ENCODE measurements at places on chromosomes 2 and 18.

DNA sequence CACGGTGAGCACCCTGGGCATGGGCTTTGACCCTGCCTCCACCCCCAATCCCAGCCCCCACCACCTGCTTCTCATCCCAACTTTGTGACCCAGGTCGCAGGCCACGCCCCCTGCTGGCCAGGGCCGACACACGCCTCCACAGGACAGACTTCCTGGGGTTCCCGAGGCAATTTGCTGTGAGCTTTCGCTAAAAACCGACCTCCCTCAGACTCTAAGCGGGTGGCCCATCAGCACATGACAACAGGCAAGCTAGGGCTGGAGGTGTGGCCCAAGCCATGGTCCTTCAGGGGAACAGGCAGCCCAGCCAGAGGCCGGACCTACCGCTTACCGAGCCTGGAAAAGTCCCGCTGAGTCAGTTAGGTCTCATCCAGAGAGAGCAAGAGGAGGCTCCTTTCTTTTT, 31.9 kb downstream of the C1QL2 start:
- no peak for DNase-seq

DNA sequence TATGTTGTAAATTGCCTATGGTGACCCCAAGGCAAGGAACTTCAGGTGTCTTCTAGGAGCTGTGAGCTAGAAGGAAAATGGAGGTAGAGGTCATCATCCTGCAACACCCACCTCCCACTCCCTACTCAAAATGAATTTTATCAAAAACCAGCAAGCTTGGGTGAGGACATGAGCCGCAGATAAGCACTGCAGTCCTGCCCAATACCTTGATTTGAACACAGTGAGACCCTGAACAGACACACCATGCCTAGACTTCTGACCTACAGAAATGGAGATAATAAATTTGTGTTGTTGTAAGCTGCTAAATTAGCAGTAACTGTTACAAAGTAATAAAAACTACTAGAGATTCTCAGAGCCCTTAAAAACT, 13.4 kb downstream of the MEX3C start:
- no peak for DNase-seq

- DNase-seq, result no peak
These were observed 470.6 kb upstream of the HS6ST1 start for GRCh38 chr2:128789221-128789620.

GRCh38 chr2:125471963-125472362, 1184.0 kb upstream of the GYPC start:
- no peak for DNase-seq

DNA sequence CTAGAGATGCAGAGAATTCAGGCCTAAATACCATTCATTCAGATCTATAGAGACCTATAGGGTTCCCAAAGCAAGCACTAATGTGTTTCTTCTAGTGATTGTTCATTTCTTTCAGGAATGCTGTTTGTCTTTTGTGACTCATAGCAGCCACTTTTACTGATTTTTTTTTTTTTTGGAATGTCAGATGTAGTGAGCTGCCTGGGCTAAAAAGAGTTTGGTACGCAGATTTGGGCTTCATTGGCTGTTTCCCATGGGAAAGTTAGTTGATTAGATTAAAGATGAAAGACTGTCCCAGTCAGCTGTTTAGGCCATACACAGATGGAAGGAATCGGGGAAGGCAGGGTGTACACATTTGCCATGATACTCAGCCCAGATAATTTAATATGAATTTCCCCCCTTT, 87.6 kb downstream of the CDC42EP3 start:
- DNase-seq, result no peak

- DNase-seq, result no peak
These were observed 307.5 kb downstream of the TCF4 start for GRCh38 chr18:55280503-55280902.

- DNase-seq, result no peak
These were observed 29.6 kb upstream of the ALPP start for GRCh38 chr2:232348936-232349335.

- no peak for DNase-seq
These were observed 18.2 kb upstream of the PCBP1 start for GRCh38 chr2:70069049-70069448.

DNA sequence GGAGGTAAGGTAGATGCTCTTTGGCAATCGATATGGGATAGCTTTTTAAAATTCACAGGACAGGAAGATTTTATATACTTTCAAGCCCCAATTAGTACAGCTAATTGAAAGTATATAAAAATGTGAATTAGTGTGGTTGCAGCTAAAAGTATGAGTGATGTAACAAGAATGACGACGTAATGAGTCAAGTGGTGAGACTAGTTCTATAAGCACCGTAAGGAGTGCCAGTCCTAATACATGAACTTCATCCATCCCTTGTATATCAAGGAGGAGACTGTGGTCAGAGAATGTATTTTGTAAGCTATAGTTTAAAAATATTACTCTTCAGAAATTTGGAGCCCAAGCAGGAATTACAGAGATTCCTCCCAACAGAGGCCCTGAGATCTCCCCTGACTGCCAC, 25.8 kb downstream of the DNAJC27 start:
- no peak for DNase-seq

DNA sequence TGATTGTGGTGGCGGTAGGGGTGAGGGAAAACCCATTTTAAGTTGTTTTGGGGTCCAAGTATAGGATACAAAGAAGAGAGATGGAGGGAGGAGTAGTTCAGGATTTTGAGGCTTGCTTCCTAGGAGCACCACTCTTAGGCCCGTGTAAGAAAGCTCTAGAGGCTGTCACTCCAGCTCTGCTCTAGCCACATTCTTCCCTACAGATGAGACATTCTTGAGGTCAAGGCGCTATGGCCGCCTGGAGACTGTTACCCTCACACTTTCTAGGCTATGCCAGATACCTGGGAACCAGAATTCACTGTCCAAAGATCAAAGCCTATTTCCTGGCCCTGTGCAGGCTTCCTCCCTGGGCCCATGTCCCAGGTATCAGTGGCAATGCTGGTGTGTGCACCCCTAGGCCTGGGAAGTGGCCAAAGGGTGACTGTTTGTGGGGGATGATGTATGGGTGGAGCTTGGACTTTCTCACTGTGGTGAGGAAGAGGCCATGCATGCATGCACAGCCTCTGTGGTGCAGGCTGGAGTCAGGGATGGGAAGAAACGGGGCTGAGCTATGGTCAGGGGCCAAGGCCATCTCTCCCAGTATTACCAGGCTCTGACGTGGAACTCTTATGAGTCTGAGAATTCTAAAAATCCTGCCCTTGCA, 7.0 kb upstream of the TTL start:
- no peak for DNase-seq

DNA sequence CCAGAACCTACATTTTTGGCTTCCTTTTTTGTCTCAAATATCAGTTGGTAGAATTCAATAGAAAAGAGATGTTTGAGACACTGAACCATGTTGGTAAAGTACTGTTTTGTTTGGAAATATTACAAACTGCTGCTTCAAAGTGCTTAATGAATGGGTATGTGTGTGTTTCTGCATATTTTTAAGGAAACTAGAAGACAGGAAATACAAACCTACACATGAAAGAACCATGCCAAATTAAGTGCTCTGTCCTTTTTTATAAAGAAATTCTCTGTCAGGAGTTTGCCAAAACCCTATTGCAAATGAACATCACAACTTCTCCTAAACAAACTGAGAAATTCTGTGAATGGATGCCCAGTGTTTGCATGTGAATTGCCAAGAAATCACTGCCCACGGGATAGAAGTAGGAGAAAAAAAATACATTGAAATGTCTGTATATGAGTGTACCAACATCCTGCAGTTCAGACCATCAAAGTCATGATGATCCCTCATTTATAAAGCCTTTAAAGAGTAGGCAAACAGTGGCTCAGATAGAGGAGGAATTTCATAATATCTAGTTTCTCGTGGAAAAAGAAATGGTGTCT, 69.6 kb upstream of the RND3 start:
- DNase-seq, result no peak

GRCh38 chr2:179233626-179234430, 30.8 kb downstream of the SESTD1 start:
- no peak for DNase-seq

- no peak for DNase-seq
These were observed 76.9 kb downstream of the CRIM1 start for GRCh38 chr2:36432479-36432878.

- DNase-seq, result no peak
These were observed 756.8 kb upstream of the KLHL29 start for GRCh38 chr2:22628221-22628620.

- no peak for DNase-seq
These were observed 4.6 kb downstream of the PTGR3 start for GRCh38 chr18:75204269-75204731.

DNA sequence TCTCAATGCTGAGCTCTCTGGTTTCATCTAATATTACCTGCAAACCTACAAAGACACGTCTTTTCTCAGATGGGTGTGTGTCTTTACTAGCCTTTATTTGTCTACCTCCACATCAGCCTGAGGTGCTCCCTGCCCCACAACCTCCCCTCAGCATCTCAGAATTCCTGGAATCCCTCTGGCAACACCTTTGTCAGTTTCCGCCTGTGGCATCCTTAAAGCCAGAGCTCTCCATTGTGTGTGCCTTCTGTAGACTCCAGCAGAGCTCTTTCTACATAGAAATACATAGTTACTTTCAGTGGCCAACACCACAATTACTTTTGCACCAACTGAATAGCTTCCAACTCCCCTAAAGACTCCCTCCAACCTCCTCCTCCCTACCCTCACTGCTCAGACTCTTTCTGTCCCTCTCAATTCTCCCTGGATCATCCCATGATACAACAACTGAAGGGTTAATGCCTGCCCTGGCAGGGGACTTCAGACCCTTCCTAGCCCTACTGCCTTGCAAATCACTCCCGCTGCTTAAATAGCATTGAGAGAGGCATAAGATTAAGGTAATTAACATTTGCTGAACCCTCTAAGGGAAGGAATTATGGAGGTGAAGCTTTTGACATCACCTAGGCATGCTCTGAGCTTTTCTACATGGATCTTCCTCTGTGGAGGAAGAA, 39.6 kb upstream of the RMDN2 start:
- no peak for DNase-seq

- no peak for DNase-seq
These were observed 6.3 kb downstream of the C2orf81 start for GRCh38 chr2:74414881-74415761.

DNA sequence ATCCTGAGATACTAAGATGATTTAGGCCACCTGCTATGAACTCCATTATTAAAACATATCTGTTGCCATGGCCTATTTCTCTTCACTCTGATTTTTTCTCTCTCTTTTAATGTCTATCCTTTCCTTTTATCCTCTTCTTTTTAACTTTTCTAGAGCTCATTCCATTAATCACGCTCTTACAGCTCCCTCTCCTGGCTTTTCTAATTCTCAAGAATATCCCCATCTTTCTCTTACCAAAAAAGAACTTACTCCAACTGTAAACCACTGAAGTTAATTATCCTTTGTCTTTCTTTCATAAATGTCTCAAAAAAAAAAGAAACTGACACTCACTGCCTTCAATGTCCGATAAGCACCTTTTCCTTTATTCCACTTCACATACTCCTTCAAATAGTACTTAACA, 7.9 kb downstream of the PPP3R1 start:
- no peak for DNase-seq

- DNase-seq, result no peak
These were observed 104.7 kb upstream of the CD302 start for GRCh38 chr2:159902722-159903121.

DNA sequence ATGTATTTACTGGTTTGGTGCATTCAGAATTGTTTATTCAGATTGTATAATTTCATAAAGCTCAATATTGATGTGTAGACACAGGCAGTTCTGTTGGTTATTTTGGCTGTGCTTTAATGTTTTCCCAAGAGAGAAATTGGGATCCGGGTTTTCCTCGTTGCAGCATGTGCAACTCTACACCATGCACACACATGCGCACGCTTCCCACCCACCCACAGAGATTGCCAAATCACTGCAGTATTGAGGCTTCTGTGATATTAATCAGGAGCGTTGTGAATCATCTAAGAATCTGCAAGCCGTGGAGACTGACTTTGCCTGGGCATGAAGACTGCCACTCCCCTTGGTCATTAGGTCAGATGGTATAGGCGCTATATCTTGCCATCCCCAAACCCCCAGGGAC, 571.5 kb downstream of the SLC4A3 start:
- no peak for DNase-seq

- no peak for DNase-seq
These were observed 125.7 kb downstream of the MAP2 start for GRCh38 chr2:209549589-209549988.

DNA sequence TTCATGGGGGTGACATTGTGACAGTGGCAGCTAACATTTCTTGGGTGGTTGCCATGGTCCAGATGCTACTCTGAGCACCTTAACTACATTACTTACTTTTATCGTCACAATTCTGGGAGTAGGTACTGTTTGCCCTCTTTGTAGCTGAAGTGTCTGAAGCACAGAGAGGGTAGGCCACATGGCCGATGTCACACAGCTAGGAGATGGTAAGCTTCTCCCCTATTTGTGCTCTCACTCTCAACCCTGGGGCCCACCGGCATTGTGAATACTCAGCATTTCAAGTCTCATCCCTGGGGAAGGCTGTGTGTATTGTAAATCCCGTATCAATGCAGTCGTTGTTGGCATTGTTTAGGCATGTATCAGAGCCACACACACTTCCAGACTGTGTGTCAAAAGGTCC, 136.6 kb downstream of the ACOXL start:
- DNase-seq, result no peak

- DNase-seq, result no peak
These were observed 174.8 kb downstream of the TWIST2 start for GRCh38 chr2:239022437-239023260.

DNA sequence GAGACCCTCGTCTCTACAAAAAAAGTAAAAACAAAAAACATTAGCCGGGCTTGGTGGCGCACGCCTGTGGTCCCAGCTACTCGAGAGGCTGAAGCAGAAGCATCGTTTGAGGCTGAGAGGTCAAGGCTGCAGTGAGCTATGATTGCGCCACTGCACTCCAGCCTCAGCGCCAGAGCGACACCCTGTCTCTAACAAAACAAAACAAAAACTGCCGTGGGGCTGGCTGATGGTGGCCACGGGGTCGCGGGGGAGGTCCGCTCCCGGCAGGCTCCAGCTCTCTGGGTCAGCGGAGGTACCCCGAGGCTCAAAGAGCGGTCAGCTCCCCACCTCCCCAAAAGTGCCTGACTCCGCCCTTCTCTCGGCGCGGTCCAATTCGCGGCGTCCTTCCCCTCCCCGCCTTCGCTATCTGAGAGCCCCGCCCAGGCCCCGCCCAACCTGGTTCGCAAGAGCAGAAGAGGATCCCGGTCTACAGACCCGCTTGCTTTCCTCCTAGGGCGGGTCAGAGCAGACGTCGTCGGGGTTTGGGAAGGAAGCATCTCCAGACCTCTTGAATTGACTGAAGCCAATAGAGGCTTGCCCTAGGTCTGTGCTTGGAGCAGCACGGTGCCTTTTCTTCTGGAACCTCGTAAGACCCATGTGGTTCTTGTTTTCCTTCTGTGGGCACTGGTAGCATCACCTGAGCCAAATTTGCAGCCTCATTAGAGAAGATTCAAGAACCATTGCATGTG, 7.8 kb downstream of the RAX start:
- DNase-seq, result no peak

GRCh38 chr2:67716895-67717396, 319.8 kb downstream of the ETAA1 start:
- no peak for DNase-seq

DNA sequence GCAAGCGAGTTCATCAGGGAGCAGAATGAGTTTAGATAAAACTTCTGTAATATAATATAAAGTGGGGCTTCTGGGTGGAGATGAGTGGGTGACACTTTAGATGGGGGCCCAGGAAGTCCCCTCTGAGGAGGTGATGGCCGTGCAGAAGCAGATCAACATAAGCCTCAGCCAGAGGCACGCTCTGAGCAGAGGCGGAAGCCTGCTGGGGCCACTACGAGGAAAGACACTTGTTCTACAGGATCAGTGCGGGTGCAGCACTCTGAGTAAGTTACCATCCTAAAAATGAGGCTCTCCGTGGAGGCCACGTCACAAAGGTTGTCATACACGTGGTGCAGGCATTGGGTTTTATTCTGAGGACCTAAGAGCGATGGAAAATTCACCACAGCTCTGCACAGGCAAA, 22.3 kb downstream of the TMEM18 start:
- DNase-seq, result no peak

Data from C1 segment of cervical spinal cord (tissue), 14 donors.